ENCODE measurements at places on chromosomes 2 and 18.
A peak's percentile ranks its signal among the peaks of the same experiment; 100 is the strongest.

- peak; percentile 38 for DNase-seq
Measured at GRCh38 chr18:55097456-55098170, 138.4 kb upstream of the CCDC68 start.

- no peak for DNase-seq
Measured at GRCh38 chr18:79857082-79857671, 59.4 kb downstream of the KCNG2 start.

DNA sequence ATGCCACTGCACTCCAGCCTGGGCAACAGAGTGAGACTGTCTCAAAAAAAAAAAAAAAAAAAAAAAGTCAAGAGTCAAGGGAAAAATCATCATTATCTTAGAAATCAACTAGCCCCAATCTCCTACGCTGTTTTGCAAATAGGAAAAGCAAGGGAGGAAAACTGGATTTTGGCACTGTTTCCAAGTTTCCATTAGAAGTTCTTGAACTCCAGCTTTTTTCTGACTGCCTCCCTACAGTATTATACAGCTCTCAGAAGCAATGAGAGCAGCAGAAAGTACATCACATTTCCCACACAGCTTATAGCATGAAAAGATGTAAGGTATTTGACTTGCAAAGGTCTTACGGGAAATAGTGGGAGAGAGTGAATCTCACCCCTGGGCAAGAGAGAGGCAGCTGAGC, 127.8 kb downstream of the OSR1 start:
- no peak for DNase-seq

GRCh38 chr2:42906557-42907411, 114.4 kb upstream of the HAAO start:
- peak; percentile 34 for DNase-seq

DNA sequence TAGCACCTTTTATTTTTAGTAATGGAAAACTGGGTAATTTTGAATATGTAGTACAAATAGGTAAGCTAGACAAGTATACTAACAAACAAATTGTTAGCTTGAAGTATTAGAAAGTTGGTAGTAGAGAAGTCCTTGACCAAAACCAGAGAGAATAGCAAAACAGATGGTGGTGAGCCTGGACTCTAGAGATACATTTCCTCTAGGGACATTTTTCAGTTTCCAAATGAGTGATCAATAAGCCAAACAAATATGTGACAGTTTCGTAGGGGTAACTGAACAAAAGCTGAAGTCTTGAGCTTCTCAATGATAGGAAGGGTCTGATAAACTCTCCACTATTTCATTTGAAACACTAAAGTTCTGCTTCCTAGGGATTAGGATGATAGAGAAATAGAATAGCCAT, 692.0 kb upstream of the FAM98A start:
- DNase-seq: no peak

DNA sequence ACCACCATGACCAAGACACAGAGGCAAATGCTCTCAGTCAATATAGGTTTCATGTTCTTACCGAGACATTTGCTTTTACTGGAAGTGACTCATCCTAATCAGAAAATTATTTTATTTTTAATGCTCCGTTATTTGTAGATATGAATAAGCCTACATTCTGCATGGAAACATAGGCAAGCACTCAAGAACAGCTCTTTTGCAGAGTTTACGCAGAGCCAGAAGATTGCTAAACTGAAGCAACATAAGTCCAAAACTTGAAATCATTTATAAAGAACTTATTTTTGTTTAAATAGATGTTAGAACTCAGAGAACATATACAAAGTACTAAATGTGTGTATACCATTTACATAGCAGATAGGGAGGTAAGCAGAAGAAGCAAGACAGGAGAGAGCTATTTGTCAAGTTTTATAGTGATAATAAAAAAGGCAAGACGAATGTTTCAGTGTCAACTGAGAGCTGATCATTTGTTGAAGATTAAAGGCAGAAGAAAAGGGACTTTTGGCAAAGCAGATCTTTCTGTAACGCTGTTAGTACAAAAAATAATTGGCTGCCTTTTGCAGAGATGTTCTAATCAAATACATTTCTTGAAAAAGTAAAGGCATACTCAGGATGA, 12.4 kb upstream of the PPP1R1C start:
- no peak for DNase-seq

DNA sequence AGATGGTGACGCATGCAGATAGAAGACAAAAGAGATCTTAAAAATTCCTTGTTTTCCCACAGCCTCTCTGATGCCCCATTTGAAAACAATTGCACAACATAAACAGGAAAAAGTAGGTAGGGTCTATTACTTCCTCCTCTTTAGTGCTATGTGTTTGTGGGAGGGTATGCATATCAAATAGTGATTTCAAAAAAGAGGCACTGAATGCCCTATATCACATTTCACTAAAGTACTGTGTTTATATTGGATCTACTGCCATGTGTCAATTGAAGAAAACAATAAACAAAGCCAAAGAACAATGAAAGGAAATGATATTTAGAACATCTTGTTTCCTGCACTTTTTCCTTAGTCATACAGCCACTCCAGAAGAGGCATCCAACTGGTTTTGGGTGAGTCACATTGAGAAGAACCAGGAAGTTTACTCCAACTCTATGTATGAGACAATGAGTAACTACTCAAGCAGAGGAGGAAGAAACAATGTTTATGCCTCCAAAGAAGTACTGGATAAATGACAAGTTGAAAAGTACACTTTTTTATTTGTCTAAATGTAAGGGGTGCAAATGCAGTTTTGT, 583.6 kb downstream of the FBXO15 start:
- no peak for DNase-seq

DNA sequence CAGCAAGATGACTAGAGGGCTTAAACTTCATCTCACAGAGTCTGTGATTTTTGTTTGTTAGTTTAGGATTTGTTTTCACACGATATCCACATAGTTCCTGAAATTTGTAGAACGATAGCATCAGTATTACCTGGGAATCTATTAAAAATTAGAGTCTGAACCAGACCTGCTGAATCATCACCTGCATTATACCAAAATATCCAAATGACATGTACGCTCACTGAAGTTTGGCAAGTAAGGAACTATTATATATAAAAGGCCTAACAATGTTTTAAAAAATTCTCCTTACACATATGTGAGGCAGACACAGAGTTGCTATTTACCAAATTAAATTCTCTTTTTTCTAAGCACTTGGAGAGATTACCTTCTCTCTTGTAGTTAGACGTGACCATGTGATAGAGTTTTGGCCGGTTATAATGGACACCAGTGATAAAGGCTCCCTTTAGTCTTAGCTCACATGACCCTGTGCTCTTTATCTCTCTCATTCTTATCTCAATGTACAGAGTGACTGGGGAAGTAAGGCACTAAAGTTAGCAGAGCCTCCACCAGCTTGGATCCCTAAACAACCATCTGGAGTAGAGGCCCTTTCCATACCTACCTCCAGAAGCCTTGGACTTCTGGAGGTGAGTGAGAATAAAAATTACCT, 363.1 kb downstream of the DSC3 start:
- DNase-seq: no peak
